Activated CD8-positive, alpha-beta memory T cell treated with anti-CD3 and anti-CD28 coated beads, Interleukin-2, amount 50 U/mL, for 48 hours (primary cell): ENCODE measurements at places on chromosomes 11 and 22.

DNA sequence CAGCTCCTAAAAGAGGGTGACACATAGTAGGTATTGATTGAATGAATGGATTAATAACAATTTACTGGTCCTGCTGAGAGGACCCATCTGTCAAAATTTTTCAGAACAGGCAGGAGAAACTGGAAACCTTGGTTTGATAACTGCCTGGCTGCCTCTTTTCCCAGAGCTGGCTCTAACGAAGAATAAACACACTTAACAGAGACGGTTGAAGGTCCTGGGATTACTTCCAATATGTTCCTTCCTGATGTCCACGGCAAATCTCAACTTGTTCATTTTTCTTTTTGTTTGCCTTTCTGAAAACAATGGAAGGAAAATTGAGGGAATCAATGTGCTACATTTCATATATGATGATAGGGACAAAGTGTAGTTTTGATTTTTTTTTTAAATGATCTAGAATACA lies 76.5 kb upstream of the SYT13 start:
- no peak for DNase-seq

DNA sequence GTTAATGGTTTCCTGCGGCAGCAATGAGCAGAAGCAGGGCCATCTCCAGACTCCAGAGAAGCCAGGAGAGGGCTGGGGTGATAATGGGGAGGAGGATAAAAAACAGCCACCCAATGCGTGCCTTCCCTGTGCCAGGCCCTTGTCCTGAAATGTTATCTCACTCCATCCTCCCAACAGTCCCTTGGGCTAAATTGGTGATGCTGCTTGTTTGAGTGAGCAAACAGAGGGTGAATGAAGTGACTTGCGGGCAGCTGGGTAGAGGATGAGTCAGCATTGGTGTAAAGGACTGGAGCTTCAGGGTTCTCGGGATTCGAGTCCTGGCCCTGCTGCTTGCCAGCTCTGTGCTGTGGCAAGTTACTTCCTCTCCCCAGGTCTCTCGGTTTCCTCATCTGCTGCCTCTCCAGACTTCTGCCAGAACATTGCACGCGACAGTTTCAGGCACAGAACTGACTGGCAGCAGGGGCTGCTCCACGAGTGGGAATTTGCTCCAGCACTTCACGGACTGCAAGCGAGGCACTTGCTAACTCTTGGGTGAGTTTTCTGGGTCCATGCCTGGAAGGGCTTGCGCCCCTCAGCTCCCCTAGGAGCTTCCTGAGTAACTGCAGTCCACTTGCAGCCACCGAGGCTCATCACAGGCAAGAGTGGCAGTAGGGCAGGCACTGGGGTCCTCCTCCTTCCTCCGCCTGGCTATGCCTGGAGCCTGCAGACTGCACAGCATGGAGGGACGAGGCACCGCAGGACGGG lies at the start of gene P2RY6:
Gene P2RY6 (plus strand): TSS at position 403 of the 744 bp plus-strand sequence. CDS start 24,181 bp downstream, outside the sequence.
- DNase-seq = no peak

- no peak for DNase-seq
These were observed 34.7 kb upstream of the CSNK2A3 start for GRCh38 chr11:11387622-11388305.

DNA sequence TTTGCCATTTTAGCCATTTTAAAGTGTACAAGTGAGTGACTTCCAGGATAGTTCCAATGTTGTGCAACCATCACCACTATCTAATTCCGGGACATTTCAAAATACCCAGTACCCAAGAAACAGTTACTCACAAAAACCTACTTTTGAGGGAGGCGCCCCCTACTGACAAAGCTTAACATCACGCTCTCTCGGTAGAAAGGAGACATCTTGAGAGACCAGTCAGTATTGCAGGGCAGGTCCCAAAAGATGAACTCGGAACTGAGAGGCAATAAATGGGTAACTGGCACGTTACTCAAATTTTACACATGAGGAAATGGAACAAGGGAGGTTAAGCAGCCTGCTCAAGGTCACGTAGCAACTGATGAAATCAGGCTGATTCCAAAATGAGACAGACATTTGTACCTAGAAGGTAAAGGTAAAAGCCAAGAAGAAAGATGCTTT lies 50.0 kb upstream of the POU2AF1 start:
- peak; percentile 82 for DNase-seq

DNA sequence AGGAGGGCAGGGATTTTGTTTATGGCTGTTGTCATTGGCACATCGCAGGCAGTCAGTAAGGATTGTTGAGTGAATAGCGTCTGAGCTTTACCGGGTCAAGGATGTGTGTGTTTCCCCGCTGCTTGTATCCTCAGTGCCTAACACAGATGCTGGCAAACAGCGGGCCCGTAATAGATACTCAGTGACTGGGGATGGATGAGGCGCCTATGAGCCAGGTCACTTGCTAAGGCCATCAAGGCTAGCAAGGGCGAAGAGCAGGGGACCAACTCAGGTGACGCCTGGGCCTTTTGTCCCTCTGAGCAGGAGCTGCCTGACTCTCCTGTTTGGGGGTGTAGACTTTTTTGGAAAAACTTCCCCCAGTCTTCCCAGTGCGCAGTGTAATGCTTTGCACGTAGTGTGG lies 118.1 kb downstream of the HIPK3 start:
- DNase-seq = no peak
